ENCODE measurements at places on chromosomes 12 and 14.

- DNase-seq: peak; percentile 91
These were observed 94.2 kb downstream of the LLPH start for GRCh38 chr12:66036317-66036716.

DNA sequence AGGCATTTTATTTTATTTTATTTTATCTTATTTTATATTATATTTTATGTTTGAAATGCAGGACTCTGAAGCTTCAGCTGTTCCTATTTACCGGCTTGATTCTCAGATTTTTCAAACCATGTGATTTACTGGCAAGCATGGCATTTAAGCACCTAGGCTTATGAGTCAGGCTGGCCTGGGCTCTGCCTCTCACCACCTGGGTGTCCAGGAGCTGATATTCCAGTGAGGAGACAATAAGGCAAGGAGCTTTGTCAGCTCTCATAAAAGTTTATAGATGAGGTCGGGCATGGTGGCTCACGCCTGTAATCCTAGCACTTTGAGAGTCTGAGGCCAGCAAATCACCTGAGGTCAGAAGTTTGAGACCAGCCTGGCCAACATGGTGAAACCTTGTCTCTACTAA is 2.1 kb downstream of the DAO start:
- DNase-seq: no peak

GRCh38 chr14:86420131-86420530 is 890.2 kb downstream of the FLRT2 start:
- no peak for DNase-seq

- DNase-seq: no peak
These were observed 15.3 kb downstream of the FBRSL1 start for GRCh38 chr12:132505105-132505851.

DNA sequence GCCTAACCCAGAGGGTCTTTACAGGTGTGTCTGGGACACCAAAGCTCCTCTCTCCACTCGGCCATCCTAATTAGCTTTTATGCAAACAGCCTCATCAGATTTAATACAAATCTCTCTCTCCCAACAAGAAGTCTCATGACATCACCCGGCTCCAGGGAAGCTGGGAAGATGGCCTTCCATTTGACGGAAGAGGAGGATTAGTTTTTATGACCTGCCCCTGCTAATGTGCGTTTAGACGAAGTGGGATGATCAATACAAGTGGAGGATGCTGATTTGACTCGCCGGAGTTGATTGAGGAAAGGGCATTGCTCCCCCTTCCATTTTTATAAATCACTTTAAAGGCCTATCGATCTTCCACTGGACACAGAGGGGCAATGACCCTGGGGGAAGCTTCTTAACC is 239.2 kb downstream of the BCL11B start:
- no peak for DNase-seq

DNA sequence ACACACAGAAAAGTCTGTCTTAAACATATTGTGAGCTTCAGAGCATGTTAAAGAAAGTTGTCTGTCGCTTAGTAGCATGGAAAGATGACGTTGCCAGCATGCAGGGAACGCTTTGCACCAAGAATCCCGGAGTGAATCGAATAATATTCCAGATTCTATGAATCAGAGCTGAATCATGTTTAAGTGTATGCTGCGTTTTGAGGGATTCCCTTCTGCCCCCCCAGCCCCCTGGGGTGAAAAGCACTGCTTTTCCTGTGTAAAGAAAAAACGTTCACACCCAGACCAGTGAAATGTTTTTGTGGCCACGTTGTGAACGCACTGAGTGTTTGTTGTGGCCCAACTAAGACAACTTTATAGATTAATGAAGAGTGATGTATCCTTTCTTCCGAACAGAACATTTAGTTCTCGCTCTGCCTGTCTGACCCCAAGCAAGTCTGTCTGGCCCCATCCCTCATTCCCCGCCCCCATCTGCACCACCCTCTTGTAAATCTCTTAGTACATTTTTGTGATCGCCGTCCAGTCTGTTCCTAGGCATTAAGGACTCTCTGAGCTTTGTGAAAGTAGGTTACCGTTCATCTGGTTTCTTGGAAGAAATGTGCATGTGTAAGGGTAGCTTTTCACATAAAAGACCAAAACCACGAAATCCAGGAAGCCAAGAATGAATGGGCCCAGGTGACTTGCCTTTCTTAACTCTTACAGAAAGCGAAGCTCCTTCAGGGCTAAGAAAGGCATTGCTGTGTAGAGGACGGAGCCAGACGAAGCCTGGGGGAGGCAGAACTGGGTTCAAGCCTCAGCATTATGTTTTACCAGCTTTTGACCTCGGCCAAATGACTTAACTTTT is 103.0 kb downstream of the SAMD4A start:
- DNase-seq: no peak

GRCh38 chr14:99075061-99075460 is 196.9 kb downstream of the BCL11B start:
- no peak for DNase-seq

DNA sequence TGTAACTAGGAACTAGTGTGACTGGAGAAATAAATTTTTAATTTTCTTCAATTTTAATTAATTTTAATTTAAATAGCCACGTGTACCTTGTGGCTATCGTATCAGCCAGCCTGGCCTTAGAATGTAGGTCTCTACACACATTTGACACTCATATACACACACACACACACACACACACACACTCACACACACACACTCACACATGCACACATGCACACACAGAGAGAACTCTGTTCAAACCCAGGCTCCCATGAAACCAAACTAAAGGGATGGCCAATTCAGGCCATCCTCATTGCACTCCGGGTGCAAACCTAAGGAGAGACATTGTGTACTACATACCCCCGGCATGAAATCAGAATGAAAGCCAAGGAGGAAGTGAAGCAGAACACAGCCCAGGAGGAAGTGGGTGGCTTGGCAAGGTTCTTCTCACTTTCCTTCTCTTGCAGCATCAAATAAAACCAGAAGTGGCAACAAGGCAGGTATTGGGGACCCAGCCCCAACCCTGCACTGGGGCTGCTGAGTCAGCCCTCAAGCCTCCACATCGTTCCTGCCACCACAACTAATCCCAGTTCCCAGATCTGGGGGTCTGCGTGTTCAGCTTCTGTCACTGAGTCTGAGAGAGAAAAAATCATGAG is 26.2 kb upstream of the CHPT1 start:
- DNase-seq: no peak

- DNase-seq: no peak
These were observed 129.9 kb downstream of the GRIP1 start for GRCh38 chr12:66549050-66549389.

DNA sequence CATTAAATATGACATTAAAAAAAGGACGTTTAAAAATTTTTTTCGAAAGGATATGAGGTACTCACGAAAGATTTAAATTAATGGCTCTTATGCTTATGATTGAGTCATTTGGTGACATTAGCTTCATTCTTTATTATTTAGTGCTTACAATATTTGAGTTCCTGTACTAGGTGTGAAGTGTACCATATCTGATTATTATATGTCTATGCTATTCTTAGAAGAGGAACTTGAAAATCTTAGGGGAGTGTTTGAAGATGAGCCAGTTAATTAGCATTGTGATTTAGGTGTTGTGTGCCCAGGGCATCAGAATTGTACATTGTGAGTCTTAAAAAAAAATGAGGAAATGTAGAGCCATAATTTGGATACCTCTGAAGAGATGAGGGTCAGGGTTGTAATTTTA is 118.6 kb downstream of the FUT8 start:
- no peak for DNase-seq

GRCh38 chr12:78555802-78556201 is 308.8 kb upstream of the SYT1 start:
- DNase-seq: no peak

GRCh38 chr12:52515319-52515646 is 4.9 kb downstream of the KRT5 start:
- no peak for DNase-seq

DNA sequence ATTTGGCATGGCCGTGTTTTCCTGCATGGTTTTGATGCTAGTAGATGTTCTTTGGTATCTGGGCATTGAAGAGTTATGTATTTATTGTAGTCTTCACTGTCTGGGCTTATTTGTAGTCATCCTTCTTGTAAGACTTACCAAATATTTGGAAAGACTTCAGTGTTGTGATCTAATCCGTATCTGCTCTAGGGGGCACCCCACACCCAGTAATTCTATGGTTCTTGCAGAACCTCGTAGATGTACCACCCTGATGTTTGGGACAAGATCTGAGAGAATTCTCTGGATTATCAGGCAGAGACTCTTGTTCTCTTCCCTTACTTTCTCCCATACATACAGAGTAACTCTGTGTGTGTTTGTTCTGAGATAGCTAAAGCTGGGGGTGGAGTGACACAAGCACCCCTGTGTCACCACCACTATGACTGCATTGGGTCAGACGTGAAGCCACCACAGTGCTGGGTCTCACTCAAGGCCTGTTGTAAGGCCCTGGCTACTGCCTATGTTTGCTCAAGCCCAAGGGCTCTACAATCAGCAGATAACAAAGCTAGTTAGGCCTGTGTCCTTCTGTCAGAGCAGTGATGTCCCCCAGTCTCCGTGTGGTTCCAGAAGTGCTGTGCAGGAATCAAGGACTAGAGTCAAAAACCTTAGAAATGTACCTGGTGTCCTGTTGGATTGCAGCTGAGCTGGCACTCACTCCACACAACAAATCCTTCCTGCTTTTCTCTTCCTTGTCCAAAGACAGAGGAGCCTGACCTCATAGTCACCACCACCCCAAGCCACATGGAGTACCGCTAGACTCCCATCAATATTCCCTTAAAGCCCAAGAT is 9.6 kb downstream of the RDH16 start:
- DNase-seq: no peak

DNA sequence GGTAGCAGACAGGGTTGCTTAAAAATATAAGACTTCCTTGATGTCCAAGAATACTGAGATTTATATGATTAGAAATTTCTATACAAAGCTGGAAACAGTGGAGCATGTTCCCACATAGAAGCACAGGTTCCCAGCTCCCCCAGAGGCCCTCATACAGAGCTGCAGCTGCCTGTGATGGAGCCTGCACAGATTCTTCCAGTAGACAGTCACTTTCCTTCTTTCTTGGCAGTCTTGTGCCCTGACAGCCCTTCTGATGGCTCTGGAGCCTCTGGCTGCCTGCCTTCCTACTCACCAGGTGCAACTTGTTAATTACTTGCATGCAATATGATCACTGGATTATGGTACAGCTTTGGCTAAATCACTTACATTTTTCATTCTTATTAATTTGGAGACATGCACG is 44.4 kb downstream of the BICD1 start:
- DNase-seq: no peak

DNA sequence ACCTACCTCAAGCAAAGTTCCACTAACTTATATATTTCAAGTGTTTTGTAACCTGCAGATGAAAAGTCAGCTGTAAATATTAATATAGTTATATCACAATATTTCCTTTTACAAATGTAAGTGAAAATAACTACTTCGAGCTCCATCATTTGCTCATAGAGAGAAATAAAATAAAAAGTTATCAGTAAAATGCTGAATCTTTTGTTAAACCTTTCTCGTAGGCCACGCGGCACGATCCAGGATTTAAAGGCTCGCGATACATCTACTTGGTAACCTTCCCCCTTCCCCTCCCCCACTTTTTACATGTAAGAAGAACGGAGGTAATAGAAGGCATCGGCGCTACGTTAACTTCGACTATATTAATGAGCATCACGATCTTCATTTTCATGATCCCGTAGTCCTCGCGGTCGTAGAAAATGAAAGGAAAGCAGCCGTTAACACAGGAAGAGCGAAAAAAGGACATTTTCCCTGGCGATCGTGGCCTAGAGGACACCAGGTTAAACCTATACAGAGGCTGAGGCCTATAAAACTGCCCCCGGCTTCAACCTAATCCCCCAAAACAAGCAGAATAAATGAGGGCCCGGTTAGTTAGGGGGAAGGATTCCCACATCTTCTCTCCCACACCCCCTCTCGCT is 508 bp downstream of the HNRNPC start:
- no peak for DNase-seq

GRCh38 chr12:89386138-89386537 is 33.8 kb upstream of the DUSP6 start:
- DNase-seq: no peak

- no peak for DNase-seq
These were observed 27.9 kb upstream of the DEGS2 start for GRCh38 chr14:100187247-100187833.

Measured in HS-5 (cell line).